ENCODE measurements at places on chromosomes 4 and X.

DNA sequence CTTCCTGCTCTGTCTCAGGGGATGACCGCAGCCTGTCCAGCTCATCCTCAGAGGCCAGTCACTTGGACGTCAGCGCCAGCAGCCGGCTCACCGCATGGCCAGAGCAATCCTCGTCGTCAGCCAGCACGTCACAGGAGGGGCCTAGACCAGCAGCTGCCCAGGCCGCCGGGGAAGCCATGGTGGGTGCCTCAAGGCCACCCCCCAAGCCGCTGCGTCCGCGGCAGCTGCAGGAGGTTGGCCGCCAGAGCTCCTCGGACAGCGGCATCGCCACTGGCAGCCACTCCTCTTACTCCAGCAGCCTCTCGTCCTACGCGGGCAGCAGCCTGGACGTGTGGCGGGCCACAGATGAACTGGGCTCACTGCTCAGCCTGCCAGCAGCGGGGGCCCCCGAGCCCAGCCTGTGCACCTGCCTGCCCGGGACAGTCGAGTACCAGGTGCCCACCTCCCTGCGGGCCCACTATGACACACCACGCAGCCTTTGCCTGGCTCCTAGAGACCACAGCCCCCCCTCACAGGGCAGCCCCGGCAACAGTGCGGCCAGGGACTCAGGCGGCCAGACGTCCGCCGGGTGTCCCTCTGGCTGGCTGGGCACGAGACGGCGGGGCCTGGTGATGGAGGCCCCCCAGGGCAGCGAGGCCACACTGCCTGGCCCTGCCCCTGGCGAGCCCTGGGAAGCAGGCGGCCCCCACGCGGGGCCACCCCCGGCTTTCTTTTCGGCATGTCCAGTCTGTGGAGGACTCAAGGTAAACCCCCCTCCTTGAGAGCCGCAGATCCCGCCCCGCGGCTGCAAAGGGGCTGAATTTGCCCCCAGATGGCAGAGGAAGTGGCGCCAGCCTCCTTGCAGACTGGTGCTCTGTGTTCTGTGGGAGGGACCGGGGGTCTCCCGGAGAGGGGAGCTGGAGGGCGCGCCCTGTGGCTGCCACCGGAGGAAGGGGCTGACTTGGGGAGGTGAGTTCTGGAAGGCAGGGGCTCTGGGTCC is 29.9 kb downstream of the DOK7 start:
- no peak for DNase-seq

GRCh38 chr4:145248502-145248901 is 68.1 kb upstream of the OTUD4 start:
- no peak for DNase-seq

DNA sequence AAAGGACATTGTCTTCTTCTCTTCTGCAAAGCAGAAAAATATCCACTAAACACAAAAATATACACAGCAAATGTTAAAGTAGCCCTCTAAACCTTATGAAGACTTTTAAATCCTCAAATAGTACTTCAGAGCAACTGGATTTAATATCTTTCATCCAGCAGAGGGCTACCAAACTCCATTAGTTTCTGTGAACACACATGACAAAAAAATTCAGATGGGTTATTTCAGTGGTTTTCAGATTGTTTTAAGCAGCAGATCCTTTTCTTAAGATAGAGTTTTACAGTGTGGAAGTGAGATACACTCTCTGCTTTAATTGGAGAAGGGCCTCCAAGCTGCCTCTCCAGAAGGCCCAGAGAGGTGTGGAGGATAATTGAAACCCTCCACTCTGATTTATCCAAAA is 56.7 kb downstream of the ANK2 start:
- peak; percentile 65 for DNase-seq

DNA sequence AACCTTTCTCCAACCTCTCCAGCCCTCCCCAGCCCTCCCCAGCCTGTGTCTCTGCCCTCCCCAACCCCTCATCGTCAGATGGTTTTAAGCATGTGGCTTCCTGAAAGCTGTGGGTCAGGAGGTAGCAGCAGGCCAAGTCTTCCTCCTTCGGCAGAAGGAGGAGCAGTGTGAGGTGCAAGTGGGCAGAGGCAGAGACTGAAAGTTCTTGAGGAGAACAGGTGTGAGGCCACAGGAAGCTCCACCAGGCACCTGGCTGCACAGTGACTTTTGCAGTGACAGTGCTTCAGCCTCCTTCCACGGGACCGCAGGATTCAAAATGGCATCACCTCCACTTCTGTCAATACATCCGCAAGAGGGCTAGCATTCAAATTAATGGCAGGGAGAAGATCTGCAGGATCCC is 203.9 kb upstream of the LEF1 start:
- DNase-seq = no peak

- DNase-seq = no peak
Measured at GRCh38 chr4:84263415-84263814, 235.7 kb downstream of the NKX6-1 start.

- DNase-seq = no peak
Measured at GRCh38 chr4:149223659-149224058, 592.0 kb downstream of the IQCM start.

DNA sequence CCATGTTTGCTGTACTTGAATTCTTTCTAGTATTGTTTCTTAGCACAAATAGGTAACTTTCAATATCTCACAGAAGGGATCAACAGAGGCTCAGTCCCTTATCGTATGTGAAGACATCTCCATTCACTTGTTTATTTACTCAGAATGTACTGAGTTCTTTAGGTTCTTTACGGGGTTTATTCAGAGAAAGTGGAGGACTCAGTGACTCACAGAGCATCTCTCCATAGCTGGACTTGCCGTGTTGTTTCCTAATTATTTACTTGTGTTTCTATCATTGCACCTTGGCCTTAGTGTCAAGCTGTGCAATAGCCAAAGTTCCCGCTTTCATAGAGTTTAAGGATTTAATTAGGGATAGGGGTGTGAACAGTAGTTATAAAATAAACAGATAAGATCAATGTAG is 57.1 kb downstream of the RHOH start:
- no peak for DNase-seq

- no peak for DNase-seq
Measured at GRCh38 chr4:58602022-58602421, 1491.8 kb upstream of the IGFBP7 start.

DNA sequence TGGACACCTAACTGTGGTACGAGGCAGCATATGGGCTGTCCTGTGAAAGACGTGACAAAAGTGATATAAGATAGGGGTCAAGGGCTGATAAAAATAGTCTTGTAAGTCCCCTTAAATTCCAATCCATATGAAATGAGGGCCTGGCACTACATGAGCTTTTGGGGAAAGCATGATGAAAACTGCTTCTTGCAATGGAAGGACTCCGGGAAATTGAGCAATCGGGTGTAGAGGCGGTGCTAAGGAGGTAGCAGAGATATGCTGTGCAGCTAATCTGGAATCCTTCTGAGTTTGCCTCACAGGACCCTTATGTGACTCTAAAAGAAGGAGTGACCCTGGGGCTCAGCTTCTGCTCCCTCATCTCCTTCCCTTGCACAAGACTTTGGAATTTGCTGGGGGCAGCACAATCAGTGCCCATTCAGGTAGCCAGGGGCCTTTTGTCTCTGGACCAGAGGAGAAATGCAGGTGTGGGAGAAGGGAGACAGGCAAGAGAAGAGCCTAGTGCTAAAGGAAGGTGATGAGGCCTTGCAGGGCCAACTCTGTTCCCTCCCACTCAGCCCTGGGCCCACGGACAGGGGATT is 12.8 kb downstream of the CLDN2 start:
- DNase-seq = no peak

DNA sequence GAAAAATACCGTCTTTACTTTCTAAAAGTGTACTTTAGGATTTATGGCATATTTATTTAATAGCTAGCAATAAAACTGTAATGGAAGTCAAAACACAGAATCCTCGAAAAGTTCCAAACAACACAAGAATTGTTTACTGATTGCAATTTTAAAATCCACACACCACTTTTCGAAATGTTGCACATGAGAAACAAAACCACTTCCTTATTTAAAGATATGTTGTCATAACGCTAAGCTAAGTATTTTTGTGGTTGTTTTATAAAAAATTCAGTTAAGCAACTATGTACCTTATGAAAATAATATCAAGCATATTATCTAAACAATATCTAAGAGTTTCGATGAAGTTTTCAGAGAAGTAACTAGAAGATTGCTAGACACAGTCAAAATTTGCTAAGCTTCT is 344 bp downstream of the TMPRSS11D start:
- no peak for DNase-seq

- DNase-seq = no peak
Measured at GRCh38 chr4:27490766-27491165, 630.1 kb downstream of the STIM2 start.

GRCh38 chr4:38931125-38931524 is 63.5 kb downstream of the FAM114A1 start:
- no peak for DNase-seq

DNA sequence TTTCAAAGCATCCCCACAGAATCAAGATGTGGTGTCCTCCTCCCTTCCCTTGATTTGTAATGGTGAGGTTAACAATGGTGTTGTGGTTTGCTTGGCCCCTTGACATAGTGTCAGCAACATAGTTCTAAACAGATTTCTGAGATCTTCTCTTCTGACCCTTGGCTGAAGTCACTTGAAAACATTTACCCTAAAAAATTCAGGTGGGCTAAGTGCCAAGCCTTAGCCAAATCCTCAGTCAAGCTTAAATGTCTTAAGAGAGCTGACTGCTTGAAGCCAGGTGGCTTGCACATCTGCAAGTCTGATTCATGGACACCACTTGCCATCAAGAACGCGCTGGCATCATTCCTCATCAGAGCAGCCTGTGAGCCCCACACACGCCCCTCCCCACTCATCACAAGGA is 173.2 kb downstream of the MGST2 start:
- no peak for DNase-seq

DNA sequence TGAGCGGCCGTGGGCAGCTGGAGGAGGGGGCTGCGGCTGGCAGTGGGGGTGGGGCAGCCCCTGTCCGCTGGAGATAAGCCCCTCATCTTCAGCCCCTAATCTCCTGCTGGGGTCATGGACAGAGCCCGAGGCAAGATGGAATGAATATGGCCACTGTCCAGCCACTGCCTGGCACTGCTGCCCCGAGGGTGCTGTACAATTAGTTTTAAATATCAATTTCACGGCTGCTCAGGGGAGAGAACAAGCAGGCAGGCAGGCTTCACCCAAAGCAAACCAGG is 64.1 kb upstream of the NKX1-1 start:
- DNase-seq = no peak

- DNase-seq = no peak
Measured at GRCh38 chr4:80931631-80932081, 98.9 kb upstream of the BMP3 start.

- DNase-seq = no peak
Measured at GRCh38 chr4:1203026-1203616, 30.7 kb upstream of the SPON2 start.

- no peak for DNase-seq
Measured at GRCh38 chrX:50705042-50705441, 109.0 kb downstream of the SHROOM4 start.

DNA sequence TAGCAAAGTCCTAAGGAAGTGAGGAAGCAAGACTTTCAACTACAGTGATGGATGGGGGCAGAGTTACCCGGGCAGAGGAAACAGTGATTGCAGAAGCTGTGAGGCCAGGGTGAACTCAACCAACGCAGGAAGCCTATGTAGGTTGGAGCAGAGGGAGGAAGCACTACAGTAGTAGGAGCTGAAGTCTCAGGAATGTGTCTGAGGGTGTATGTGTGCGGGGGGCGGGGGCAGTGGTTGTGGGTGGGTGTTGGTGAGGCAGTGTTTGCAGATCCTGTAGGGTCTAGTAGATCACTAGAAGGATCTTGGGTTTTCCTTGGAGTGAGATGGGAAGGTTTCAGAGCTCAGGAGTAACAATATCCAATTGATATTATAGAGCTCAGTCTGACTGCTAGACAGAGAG is 9.9 kb upstream of the MID1 start:
- no peak for DNase-seq

DNA sequence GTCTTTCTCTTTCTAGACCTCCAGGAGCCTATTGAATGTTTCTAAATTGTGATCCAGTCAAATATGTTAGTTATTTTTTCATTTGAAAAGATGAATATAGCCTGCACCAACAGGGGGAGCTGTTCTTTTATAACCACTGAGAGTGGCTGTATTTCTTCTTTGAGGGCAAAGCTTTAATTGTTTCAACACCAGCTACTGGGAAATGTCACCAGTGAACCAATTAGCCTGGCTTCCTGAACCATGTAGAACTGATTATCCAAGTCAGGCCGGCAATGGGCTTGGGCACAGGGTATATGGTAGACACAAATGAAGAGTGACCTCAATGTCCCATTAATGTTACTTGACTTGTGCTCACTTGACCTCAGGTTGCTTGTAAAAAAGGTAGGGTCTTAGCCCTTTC is 4.8 kb upstream of the DAPP1 start:
- DNase-seq = no peak

- no peak for DNase-seq
Measured at GRCh38 chr4:122450847-122451246, 5.7 kb downstream of the IL2 start.

All from Ammon's horn (tissue), 1 donor.